Stimulated activated CD8-positive, alpha-beta memory T cell treated with anti-CD3 and anti-CD28 coated beads, Interleukin-15, amount 100 ng/mL, for 24 hours (primary cell): ENCODE measurements at places on chromosomes 6 and 20.
A peak's percentile ranks its signal among the peaks of the same experiment; 100 is the strongest.

- DNase-seq = no peak
These were observed 1.5 kb upstream of the GOPC start for GRCh38 chr6:117603821-117604220.

DNA sequence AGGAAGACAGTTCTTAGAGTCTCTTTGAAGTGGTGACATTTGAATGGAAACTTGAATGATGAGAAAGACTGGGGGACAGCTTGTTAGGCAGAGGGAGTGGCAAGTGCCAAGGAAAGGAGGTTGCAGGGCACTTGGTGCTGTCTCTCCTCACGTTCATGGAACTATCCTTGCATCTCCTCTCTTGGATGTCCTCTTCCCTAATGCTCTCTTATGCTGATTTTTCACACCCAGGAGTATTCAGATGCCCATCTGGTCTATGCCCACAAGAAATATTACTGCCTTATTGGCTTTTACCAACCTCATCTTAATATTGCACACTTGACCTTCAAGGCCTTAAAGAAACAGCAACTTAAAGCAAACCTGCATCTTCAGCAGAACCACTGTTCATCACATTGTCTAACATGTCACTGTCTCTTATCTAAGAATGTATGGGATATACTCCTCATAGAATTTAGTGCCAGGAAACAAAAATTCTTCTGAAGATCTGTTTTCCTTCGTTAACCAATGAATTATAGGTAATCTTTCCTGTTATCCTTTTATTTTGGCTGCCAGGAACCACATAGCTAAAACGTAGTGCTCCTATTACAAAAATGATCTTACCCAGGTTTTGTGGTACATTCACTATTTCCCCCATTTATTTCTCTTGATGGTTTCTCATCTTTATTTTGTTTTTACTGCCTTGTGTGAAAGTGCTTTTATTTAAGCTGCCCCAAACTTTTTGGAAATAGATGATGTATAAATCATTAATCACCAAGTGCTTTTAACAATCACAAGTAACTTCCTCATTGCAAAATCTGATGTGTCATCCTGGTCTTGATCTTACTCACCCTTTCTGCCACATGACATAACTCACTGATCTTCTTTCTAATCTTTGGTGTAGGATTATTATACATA is 12.8 kb downstream of the RGS17 start:
- DNase-seq = no peak

DNA sequence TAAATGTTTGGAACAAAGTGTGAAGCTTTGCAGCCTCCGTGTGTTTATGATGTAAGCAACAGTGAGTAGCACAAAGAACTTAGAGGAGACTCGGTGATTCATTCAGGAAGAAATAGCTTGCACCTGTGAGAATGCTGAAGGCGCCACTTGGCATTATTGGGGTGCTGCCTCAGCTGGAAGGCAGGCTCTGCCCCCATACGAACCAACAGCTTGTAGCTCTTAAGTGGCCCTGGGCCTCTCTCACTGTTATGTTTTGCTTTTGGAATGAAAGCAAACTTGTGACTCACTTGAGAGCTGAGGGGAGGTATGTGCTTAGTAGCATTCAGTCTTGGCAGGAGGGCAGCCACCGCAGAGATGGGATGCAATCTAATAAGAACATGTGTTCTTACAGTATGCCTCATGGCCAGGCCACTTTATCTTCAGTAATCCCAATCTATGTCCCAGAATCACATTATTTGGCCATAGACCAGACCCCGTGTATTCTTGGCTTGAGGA is 310.7 kb downstream of the EYA4 start:
- DNase-seq = no peak

GRCh38 chr20:35087791-35088190 is 4.8 kb downstream of the TRPC4AP start:
- DNase-seq = no peak

DNA sequence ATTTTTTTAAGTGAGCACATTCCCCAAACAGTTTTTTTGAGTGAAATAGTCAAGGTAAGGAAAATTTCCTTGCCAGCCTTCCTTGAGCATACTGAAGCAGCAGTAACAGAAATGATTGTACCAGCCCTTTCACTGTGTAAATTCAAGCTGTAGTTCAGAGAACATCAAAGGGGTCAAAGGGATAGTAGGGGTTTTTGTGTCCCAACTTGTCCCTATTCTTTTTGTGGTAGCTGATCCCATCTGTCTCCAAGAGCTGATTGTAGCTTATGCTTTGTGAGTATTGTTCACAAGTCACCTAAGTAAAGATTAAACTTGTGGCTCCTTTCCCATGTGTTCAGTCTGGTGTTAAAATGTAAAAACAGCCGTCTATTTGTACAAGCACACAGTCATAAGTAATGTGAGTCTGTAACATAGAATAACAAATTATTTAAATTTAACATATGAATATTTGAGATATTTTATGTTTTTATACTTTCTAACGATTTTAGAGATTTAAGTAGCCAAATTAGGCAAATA is 185.0 kb downstream of the CENPW start:
- DNase-seq = no peak

- DNase-seq = peak; percentile 36
These were observed 49.4 kb downstream of the TMEM242 start for GRCh38 chr6:157273756-157274470.

- no peak for DNase-seq
These were observed 217.5 kb downstream of the TENT5A start for GRCh38 chr6:81534934-81535465.

GRCh38 chr6:28353981-28354676 is 4.4 kb downstream of the ZKSCAN3 start:
- DNase-seq = no peak

DNA sequence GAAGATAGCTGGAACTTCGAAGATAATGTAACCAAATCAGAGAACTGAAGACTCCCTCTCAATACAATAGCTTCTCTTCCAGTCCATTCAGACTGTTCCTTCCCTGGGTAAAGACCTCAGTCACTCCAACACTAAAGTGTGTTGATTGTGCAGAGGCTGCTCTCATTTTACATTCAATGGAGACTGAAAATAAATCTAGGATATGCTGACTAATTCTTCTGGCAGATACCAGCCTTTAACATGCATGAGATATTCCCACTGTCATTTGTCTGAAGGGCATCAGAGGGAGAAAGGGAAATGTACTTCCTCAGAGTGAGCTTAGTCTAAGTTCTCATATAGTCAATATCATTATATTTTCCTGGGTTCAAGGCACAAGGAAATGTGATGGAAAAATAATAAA is 166.4 kb upstream of the IRAK1BP1 start:
- no peak for DNase-seq

GRCh38 chr6:111792241-111792640 is 81.0 kb downstream of the FYN start:
- DNase-seq = no peak

- no peak for DNase-seq
These were observed 33.0 kb downstream of the PIM1 start for GRCh38 chr6:37202788-37203491.

GRCh38 chr6:129875610-129876520 is 14.8 kb upstream of the TMEM244 start:
- DNase-seq = no peak

DNA sequence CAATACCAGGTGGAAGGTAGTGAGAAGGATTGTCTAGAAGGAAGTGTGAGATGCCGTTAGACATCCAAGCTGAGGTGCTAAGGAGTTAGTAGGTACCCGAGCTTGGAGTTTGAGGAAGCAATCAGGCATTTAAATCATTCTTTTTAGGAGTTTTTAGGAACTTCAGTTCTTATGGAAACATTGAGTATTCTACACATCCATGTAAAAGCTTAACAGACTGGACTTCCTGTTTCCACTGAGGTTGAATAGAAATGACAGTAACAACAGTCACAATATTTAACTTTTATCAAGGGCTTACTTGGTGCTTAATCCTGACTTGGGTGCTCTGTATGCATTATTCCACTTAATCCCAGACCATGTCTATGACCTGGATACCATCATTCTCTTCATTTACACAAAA is 136.4 kb downstream of the UST start:
- no peak for DNase-seq

DNA sequence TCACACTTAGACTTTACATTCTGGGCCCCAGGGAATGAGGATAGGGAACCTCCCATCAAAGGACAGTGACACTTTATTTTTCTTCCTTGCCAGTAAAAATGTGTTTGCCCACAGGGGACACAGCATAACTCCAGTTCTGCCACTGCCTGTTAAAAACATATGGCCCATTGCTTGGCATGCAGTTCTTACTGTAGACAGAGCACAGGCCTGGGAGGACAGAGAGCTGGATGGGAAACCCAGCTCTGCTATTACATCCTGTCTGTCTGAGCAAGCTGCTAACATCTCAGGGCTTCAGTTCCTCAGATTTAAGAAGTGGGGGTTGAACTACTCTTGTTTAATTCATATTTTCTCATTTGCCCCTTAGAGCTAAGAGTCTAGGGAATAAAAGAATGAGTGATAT is 120.2 kb downstream of the AKAP7 start:
- DNase-seq = no peak

GRCh38 chr20:7010527-7010926 is 243.0 kb downstream of the BMP2 start:
- no peak for DNase-seq

- no peak for DNase-seq
These were observed 50.7 kb upstream of the SLCO4A1 start for GRCh38 chr20:62591591-62591990.

DNA sequence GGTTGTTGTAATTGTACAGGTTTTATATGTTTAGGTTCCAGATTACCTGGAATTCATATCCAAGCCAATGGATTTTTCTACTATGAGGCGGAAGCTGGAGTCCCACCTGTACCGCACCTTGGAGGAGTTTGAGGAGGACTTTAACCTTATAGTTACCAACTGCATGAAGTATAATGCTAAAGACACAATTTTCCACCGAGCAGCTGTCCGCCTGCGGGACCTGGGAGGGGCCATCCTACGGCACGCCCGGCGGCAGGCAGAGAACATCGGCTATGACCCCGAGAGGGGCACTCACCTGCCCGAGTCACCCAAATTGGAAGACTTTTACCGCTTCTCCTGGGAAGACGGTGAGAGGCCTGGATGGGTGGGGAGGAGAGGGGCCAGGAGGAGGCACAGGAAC is 13.6 kb downstream of the BRPF3 start:
- no peak for DNase-seq

- DNase-seq = no peak
These were observed 12.0 kb downstream of the CSNK2A1 start for GRCh38 chr20:531608-532007.

DNA sequence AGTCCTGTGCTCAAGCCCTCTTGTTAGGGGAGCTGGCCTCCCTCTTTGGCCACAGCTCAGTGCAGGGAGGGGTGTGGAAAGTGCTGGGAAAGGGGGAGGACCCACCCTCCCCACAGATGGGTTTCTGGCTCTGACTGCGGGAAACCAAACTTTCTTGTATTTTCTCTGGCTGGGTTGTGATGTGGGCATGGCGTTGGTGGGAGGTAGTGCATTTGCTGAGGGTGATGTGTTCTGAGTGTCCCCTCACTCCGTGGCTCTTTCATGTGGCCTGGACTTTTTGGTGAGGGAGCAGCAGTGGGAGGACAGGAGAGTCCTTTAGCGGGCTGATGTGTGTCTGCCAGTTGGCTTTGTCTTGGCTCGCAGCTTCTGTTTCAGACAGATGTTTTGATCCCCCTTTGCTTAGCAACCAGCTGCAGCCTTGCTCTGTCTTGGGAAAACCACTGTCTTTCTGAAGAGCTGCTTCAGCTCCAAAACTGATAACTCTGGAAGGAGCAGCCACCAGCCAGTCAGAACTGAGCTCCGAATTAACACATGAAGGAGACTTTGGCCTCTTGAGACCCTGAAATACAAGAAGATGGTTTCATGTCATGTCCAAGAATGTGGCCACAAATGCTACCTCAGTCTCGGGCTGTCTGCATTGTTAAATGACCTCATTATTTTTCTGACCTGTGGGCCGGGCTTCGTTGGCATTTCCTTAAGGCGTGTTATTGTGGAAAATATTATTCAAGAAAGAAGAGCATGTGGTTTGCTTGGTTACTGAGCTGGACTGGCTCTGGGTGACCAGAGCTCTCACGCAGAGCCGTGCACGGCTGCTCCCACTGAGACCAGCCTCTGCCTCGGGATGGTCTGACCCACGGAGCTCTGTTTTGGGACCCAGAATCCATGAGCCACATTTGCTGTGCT is 21.5 kb downstream of the SYNJ2 start:
- DNase-seq = no peak

DNA sequence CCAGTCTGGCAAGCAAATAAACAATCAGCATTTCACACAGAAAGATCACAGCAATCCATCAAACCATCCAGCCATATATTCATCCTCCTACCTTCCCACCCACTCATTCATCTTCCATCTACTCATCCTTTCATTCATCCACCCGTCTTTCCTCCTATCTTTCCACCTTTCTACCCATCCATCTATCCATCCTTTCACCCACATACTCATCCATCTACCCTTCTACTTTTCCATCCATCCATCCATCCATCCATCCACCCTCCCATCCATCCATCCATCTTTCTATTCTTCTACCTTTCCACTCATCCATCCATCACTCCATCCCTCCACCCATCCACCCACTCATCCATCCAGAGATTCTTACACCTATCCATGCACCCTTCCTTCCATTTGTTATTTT is 49.3 kb downstream of the KIAA0319 start:
- no peak for DNase-seq

- no peak for DNase-seq
These were observed 45.8 kb upstream of the PNRC1 start for GRCh38 chr6:89034586-89035251.

GRCh38 chr6:62441182-62441581 is 155.2 kb upstream of the KHDRBS2 start:
- DNase-seq = no peak

DNA sequence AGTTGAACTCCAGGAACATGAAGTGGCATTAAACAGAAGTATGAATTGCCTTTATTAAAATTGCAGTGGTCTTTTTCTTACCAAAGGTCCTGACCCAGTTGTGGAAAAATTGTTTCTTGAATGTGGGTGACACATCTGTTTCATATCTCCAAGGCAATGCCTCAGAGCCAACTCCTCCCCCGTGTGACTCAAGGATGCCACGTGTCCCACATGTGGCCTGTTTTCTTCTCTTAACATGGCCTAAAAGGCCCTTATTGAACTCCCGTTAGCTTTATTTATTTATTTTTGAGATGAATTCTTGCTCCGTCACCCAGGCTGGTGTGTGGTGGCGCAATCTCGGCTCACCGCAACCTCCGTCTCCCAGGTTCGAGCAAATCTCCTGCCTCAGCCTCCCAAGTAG is 128.4 kb upstream of the ESR1 start:
- DNase-seq = no peak

GRCh38 chr6:158284007-158284875 is 28.0 kb upstream of the TULP4 start:
- DNase-seq = no peak
